ENCODE measurements at places on chromosomes 1 and 21. TPM values are rescaled to one million over a fixed set of nuclear protein-coding genes. Genes with fewer than 3 reads are reported as not detected.
A peak's percentile ranks its signal among the peaks of the same experiment; 100 is the strongest.

DNA sequence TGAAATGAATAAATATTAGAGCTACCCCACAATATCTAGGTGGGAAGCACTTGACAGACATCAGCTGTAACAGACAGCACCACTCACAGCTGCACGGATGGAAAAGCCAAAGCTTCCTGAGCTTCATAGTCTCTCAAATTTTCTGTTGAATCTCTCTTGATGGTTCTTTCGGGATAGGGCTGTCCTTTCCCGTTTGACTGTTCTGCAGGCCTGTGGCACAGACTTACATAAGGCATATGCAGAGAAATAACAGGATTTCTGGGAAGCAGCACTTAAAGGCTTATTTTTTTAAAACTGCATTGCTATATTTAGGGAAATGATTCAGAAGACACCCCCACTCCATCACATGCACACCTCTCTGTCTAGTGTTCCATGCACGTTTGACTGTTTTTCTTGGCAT lies 77.5 kb downstream of the ZNF648 start:
- no peak for DNase-seq

DNA sequence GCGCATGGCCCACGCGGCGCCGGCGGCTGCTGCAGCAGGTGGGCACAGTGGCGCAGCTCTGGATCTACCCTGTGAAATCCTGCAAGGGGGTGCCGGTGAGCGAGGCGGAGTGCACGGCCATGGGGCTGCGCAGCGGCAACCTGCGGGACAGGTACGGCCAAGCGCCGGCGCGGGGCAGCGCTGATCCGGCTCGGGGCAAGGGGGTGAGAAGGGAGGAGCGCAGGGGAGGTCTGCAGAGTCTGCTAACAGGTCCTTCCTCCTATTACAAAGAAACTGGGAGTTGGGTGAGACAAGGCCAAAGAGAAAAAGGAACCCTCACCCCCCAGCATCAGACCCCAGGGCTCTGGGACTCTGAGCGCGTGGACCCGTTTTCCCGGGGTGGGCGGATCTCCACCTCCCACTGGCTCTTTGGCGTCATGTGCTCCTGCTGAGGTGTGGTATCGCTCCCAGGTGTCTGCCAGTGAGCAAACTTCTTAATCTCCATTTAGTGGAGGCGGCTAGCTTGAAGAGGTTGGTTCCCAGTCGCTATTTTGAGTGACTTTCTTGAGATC lies 431 bp downstream of the MTARC1 start:
- DNase-seq = no peak

DNA sequence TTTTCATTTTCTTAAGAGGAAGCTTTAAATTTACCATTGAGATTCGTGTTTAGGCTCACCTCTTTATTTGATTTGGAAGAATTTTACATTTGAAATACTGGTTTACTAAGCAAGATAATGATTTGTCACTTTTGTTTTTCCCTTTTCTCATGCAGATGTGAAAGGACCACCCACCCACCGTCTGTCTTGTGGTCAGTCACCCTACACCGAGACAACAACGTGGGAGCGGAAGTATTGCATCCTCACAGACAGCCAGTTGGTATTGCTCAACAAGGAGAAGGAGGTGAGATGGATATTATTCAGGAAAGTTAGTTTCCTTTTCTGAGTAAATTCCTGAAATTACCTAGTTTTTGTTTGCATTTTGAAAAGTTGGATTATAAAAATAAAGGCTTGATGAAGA lies 189.5 kb downstream of the RASAL2 start:
- DNase-seq = peak; percentile 44

DNA sequence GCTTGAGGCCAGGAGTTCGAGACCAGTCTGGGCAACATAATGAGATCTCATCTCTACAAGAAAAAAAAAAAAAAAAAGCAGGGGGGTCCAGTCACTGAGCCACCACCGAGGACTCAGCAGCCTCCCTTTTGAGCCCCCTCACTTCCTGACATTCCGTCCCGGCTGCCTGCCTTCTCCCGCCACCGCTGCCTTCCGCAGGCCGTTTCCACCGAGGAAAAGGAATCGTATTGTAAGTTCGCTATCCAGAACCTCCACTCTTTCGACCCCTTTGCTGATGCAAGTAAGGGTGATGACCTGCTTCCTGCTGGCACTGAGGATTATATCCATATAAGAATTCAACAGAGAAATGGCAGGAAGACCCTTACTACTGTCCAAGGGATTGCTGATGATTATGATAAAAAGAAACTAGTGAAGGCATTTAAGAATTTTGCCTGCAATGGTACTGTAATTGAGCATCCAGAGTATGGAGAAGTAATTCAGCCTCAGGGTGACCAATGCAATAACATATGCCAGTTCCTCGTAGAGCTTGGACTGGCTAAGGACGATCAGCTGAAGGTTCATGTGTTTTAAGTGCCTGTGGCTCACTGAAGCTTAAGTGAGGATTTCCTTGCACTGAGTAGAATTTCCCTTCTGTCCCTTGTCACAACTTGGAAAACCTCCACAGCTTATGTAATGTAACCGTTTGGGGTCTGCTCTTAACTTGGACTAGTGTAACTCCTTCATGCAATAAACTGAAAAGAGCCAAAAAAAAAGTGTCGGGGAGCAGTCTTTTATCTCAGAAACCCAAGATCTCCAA lies 55.6 kb downstream of the GLUL start:
- DNase-seq = no peak

DNA sequence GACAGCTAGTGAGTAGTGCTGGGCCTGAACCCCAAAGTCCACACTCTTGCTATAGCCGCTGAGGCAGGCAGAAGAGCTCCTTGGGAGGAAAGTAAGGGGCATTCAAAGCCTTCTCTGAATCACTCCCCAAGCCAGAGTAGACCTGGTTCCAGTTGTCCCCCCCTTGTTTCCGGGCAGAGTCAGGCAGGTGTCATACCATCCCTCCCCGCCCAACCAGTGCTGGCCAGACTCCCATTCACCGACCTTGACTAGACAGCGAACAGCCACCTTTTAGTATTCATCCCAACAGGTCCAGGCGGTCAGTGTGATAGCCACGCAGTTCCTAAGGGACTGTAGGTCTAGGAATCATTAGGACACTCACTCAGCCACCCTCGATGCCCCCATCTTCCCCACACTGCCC lies 11.8 kb downstream of the CHRNB2 start:
- no peak for DNase-seq

DNA sequence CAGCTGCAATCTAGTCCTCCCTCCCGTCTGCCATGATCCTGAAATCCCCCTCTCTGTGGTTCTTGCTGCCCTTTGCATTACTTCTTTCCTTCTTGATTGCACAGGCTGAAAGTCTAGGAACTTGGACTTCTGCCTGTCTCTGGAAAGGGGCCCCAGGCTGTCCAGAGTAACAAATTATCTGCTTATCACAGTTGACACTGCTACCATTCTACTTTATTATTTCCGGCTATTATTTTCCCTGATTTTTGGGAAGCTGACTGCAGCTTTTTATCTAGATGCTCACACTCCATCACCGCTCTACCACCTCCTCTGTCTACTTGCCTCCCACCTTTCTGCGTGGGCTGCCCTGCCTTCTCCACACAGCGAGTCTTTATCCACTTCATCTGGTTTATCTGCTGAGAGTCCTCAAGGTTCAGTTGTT lies 202.1 kb upstream of the PLXNA2 start:
- DNase-seq = no peak

DNA sequence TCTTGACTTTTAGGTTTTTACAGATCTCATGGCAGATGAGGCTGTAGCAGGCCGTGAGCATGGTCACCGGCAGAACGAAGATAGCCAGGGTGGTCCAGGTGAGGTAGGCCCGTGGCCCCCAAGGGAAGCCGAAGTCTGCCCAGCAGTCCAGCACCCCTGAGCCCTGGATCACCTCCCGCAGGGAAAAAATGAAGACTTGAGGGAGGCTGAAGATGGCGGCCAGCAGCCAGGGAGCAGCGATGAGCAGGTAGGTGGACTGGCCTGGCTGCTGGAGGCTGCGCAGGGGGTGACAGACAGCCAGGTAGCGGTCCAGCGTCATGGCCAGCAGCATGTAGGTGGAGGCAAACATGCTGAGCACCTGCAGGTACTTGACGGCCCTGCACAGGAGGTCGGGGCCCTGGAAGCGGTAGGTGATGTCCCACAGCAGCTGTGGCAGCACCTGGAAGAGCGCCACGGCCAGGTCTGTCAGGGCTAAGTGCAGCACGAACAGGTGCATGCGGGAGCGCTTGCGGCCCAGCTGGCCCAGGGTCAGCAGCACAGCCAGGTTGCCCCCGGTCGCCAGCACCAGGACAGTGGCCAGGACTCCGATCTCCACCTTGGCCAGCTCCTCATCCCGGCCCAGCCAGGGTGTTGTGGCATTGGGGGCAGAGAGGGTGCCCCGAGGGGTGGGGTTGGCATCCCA lies 856 bp downstream of the AVPR1B start:
- DNase-seq = no peak

GRCh38 chr1:33306653-33307493 lies 14.0 kb downstream of the A3GALT2 start:
- DNase-seq = no peak

FLG2 gene
- total RNA-seq = not detected

SPOCD1 gene
- total RNA-seq = 3.6 TPM

CDK11A gene
- total RNA-seq = 3.8 TPM

WNT3A gene
- not detected for total RNA-seq

RNU1-1 gene
- total RNA-seq = not detected

FCAMR gene
- not detected for total RNA-seq

INTS3 gene
- 16.7 TPM for total RNA-seq
